ENCODE measurements at places on chromosomes 2 and 18. TPM values are rescaled to one million over a fixed set of nuclear protein-coding genes. Genes with fewer than 3 reads are reported as not detected.

Gene RAB17
- 64.6 TPM for total RNA-seq

Gene NAT8
- total RNA-seq, result not detected

Gene TMEM163
- total RNA-seq, result not detected

Gene DSG4
- not detected for total RNA-seq

Gene HMSD
- 0.33 TPM for total RNA-seq

Gene DAW1
- under 0.01 TPM for total RNA-seq

Gene CXCR2
- total RNA-seq, result not detected

Gene RALBP1
- total RNA-seq, result 70.9 TPM

Gene UPP2
- total RNA-seq, result not detected

Gene PDE1A
- total RNA-seq, result under 0.01 TPM

All from melanocyte of skin (primary cell).